ENCODE measurements at places on chromosomes 7 and 10. TPM values are rescaled to one million over a fixed set of nuclear protein-coding genes. Genes with fewer than 3 reads are reported as not detected.

DNA sequence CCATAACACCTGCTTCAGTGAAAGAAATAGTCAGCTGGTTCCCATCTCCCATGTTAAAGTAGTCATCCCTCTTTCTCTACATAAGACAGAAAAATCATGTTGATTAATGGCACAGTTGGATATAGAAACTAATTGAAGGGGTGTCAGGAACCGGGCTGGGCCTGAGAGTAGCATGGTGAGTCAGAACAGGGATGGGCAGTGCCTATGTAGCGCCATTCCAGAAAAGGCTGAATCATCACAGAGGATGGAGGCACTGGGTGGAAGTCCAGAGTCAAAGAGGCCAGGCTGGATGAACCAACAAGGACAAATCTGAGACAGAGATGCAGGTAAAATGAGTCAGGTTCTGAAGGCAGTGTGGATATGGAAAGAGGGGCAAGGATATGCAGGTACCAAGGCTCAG lies 201.2 kb downstream of the LHFPL3 start:
- no peak for DNase-seq

Gene CC2D2B
- total RNA-seq = under 0.01 TPM

Gene SLC16A12
- not detected for total RNA-seq

- no peak for DNase-seq
These were observed 431.2 kb upstream of the IGFBP3 start for GRCh38 chr7:46352004-46352954.

Gene CACNA2D1
- total RNA-seq = under 0.01 TPM
